ENCODE measurements at places on chromosomes 5 and 9. TPM values are rescaled to one million over a fixed set of nuclear protein-coding genes. Genes with fewer than 3 reads are reported as not detected.

Gene BHMT2
- total RNA-seq: 19.3 TPM

Gene TXNDC8
- total RNA-seq: not detected

DNA sequence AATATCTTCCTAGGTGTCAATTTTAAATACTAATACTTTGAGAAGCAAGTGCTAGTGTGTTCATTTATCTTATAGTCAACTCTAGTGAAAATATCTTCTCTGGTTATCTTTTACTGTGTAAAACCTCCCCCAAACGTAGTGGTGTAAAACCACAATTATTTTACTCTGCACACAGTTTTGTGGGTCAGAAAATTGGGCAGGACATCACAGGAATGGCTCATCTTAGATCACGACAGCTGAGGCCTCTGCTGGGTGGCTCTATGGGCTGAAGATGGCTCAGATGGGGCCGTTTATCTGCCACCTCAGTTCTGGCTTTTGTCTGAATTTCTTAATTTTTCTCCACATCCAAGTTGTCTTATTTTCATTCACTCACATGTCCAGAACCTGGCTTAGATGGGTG lies 457.2 kb upstream of the ACTBL2 start:
- H3K36me3 ChIP-seq: no peaks in the 10 kb centered on the region
- H3K4me1 ChIP-seq: no peaks in the 10 kb centered on the region
- H3K27me3 ChIP-seq: no peaks in the 10 kb centered on the region
- no peak for DNase-seq

DNA sequence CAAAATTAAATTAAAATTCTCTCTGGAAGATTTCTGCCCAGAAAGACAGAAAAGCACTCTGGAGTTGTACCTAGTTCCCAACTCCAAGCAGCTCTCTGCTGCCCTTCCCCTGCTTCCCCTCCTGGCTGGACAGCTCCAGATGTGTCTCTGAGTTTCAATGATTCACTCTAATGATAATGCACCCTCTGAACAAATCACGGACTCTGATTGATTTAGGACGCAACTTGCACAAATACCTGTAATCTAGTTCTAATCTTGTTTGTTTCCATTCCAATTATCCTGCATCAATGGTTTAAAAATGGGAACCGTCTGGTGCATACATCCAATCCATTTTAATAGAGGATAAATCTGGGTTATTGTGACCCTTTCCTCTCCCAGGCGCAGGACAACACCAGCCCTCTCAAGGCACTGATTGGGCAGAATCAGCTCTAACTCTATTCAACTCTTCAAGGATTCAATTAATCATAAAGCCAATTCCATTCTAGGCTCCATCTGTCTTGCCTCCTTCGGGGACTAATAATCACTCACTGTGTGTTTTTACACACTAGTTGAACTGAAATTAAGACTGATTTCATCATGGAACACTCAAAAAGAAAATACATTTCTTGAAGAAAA lies 111.2 kb upstream of the LRRTM2 start:
- H3K27me3 ChIP-seq: no peaks in the 10 kb centered on the region
- no peak overlapping the region for H3K4me3 ChIP-seq
- H3K27ac ChIP-seq: no peak overlapping the region
- H3K4me1 ChIP-seq: no peaks in the 10 kb centered on the region

- no peaks in the 10 kb centered on the region for H3K27me3 ChIP-seq
- H3K27ac ChIP-seq: no peak overlapping the region
- no peaks in the 10 kb centered on the region for H3K4me1 ChIP-seq
- DNase-seq: no peak
Measured at GRCh38 chr5:148343046-148343407, 7.7 kb downstream of the SPINK9 start.

- DNase-seq: no peak
- no peaks in the 10 kb centered on the region for H3K4me1 ChIP-seq
- no peak overlapping the region for H3K4me3 ChIP-seq
- H3K36me3 ChIP-seq: no peaks in the 10 kb centered on the region
Measured at GRCh38 chr5:28009576-28009975, 971.2 kb upstream of the CDH9 start.

GRCh38 chr5:52007230-52007858 lies 624.1 kb downstream of the ISL1 start:
- no peak overlapping the region for H3K4me3 ChIP-seq
- no peaks in the 10 kb centered on the region for H3K4me1 ChIP-seq
- H3K27me3 ChIP-seq: no peaks in the 10 kb centered on the region

DNA sequence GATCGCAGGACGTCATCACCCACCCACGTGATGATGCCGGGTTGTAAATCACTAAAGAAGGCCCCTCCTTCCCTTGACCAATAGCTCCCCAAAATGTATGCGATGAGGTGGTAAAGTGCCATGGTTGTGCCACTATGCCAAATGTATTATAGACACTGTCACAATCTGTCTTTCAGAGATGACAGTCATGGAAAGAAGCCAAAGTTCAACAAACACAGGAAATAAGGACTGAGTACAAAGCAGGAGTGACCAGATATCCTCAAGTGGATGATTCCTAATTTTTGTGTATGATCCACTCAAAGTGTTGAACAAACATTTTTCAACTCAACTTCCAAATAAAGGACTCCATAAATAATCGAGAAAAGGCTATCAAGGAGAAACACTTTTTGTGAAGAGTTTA lies 12.5 kb downstream of the GLIS3 start:
- H3K4me3 ChIP-seq: no peak overlapping the region
- H3K27me3 ChIP-seq: no peaks in the 10 kb centered on the region
- H3K36me3 ChIP-seq: no peaks in the 10 kb centered on the region

- H3K36me3 ChIP-seq: no peaks in the 10 kb centered on the region
- no peak overlapping the region for H3K27ac ChIP-seq
- H3K27me3 ChIP-seq: no peaks in the 10 kb centered on the region
- no peak for DNase-seq
Measured at GRCh38 chr9:90478821-90479220, 163.8 kb downstream of the DIRAS2 start.

- no peak overlapping the region for H3K4me3 ChIP-seq
- no peaks in the 10 kb centered on the region for H3K27me3 ChIP-seq
- H3K4me1 ChIP-seq: no peaks in the 10 kb centered on the region
- no peak overlapping the region for H3K27ac ChIP-seq
- DNase-seq: no peak
Measured at GRCh38 chr9:133739408-133740280, 1.5 kb upstream of the SARDH start.

Measured in breast epithelium (tissue), 4 donors.